ENCODE measurements at places on chromosomes 6 and 20.

- no peak for DNase-seq
Observed at GRCh38 chr20:5913166-5913565, 37.2 kb downstream of the TRMT6 start.

DNA sequence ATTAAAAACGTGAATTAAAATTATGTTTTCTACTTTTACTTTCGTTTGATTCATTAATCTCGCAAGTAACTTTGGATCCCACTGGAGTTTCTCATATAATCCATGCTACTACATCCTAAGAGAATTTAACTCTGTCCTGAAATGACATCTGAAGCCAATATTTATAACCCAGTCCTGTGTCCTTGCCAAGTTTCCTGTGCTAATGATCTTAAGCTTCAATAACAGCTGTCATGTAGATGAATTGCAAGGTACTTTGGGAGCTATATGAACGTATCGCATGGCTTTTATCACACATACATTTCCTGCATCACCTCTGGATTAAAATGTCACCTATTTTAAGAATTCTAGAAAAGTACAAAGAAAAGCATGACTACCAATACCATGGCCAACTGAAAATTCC, 833.8 kb upstream of the CITED2 start:
- DNase-seq: no peak

DNA sequence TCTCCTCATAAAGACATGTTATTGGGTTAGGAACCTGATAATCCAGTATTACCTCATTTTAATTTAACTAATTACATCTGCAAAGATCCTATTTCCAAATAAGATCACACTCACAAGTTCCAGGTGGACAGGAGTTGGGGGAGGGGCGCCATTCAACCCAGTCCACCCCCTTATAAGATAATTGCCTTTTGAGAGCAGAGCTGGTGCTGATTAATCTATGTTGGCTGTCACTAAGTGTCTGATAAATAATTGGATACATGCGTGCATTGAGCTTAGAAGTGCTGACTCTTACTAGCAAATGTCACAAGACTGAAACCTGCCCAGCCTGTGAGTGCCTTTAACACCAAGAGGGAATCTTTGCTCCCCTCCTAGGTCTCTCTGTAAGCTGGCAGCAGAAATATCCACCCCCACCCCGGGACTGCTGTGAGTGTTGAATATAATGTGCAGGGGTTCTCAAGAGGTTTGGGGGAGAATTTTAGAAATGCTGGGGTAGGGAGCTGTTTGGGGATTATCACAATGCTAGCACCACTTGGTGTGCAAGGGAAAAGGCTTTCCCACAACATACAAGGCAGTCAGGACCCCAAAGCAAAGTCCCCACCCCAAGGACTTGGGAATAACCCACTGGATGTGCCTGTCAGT, 87.5 kb downstream of the ANKRD60 start:
- DNase-seq: no peak

DNA sequence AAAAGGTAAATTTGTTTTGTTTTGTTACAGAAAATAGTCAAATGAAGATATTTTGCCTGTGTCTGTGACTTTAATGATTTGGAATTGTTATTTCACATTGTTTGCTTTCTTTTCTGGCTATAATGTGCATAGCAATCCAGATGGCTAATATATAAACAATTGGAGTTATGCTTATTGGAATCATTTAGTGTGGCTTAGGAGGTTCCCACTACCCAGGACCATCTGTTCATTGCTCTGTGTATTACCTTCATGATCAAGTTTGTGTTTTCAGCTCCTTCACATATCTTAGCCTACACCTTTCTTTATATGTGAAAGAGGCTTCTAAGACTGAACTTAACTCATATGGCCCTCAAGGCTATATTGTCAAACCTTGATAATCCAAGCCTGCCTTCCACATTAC, 232.9 kb downstream of the BCKDHB start:
- no peak for DNase-seq

- DNase-seq: no peak
Observed at GRCh38 chr6:5302220-5302946, 41.1 kb downstream of the FARS2 start.

- DNase-seq: no peak
Observed at GRCh38 chr20:934186-934840, 18.2 kb upstream of the ANGPT4 start.

Measured in activated CD4-positive, alpha-beta T cell treated with anti-CD3 and anti-CD28 coated beads, Interleukin-2, amount 50 U/mL, for 1 hour (primary cell).